ENCODE measurements at places on chromosomes 3 and 15.

DNA sequence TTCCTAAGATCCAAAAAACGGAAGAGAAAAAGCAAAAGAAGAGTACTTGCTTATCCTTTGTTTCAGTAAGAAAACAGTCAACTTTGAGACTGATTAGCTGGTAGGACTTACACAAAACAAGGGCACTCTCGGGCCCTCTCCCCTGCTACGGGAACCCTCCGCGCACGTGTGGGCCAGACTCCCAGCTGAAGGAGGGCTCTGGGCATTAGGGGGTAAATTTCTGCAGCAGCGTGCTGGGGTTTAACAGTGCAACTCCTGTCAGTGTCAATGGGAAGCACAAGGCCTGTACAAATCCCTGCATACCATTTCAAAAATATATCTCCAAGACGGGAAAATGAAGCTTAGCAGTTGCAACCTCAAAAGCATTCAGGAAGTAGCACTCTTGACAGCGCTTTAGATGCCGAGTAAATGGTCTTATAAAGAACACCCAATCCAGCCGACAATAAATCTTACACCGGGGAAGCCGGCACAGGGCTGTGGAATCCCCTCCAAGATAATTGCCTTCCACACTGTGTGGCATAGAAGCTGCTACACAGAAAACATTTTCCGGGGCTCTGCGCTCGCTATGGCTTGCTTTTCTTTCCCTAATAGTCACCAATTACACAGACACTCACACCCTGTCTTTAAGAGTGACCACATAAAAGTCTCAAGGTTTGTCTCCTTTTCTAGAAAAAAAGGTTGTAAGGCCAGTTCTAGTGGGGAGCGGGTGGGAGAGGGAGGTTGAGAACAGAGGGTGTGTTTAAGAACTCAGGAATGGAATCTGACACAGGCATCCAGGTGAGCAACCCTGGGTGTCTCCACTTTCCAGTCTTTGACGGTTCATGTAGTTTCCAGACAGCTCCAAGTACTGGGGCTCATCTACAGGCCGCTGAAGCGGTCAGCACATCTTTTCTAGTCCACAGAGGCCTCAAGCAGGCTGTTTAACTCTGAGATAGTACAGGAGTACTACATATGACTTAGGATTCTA, 512.7 kb downstream of the FOXP1 start:
- no peak for DNase-seq

- DNase-seq = no peak
Observed at GRCh38 chr3:88003115-88003755, 55.6 kb downstream of the CGGBP1 start.

DNA sequence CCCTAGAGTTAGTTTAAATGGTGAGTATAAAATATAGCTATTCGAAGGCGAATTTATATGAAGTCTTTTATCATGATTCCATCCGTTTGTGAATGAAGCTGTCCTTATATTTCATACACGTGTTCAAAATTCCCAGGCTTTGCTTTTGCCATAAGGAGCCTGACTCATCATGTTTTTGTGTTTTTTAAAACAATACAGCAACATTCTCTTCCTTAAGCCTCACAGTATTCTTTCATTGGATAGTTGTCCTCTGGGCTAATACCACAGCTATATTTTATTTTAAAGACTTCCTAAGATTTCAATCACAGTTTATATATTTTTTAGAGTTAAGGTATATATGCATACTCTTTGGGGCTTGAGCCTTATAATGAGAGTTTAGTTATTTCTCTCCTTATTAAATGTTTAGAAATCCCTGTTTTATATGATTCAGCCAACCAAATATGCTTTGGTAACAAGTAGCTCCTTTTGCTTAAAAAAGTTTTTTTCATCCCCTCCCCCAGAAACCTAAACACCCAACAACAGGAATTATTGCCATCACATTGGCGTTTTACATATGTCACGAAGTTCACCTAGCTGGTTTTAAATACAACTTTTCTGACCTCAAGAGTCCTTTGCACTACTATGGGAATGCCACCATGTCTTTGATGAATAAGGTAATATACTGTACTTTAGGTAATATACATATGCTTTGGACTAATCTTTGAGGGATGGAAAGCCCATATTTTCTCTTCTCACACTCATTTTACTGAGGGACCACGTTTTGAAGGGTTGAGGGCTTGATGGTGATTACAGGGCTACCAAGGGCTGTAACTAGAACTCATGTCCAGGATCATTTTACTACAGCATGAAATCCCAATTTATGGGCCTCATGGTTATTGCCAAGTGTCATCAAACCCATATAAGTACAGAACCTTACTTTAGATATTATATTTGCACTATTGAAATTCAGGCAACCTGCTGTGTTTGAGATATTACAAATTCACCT, 28.5 kb downstream of the ST3GAL6 start:
- DNase-seq = no peak

DNA sequence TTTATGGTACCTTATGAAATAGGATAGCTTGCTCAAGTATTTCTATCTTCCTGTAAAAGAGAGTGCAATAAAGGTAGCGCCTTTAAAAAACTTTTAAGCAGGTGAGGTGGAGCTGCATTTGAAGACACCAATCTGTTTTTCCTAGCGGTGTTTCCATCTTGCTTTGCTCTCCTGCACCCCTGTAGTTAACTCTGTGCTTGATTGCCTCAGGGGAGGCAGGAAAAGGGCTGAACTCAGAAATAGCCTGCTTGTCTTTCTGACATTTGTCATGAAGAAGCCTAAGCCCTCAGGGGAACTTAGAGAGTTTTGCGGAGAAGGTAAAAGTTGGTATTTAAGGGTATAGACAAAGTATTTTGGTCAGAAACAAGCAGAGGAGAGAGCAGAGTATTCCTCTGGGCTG, 63.0 kb upstream of the TPRG1 start:
- no peak for DNase-seq

DNA sequence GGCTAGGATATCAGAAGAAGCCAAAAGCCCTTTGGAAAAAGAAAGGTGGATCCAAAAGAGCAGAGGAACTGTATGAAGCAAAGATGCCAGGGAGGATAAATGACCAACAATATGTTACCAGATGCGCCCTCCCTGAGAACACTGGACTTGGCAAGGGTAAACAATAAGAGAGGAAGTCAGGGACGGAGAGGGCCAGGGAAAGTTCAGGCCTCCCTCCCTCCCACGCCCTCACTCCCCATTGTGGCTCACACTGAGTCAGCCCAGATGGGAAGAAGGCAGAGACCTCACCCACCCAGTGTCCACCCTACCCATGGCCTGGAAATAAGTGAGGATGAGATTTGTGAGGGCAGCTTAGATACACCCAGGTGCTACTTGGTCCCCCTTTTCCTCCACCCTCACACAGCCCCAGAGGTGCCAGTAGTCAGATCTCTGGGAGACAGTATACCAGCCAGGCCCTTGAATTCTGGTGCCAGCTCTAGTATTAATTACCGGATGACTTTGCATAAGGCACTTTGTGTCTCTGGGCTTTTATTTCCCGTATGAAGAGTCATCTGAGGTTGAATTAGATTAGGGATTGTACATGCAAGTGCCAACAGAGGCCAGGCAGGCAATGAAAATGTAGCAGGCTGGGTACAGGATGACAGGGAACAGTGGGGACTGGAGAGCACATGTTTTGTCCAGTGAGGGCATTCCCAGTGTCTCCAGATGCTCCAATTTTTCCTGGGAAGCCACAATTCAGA, 35.1 kb upstream of the FRMD4B start:
- no peak for DNase-seq

DNA sequence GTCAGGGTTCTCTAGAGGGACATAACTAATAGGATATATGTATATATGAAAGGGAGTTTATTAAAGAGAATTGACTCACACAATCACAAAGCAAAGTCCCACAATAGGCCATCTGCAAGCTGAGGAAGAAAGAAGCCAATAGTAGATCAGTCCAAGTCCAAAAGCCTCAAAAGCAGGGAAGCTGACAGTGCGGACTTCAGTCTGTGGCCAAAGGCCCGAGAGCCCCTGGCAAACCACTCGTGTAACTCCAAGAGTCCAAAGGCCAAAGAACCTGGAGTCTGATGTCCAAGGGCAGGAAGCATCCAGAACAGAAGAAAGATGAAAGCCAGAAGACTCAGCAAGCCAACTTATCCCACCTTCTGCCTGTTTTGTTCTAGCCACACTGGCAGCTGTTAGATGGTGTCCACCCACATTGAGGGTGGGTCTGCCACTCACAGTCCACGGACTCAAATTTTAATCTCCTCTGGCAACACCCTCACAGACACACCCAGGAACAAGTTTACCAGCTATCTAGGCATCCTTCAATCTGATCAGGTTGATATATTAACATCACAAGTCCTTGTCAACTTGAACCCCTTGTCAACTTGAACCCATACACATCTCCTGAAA, 54.2 kb upstream of the ACAD9 start:
- no peak for DNase-seq

GRCh38 chr3:191176038-191176785, 22.8 kb upstream of the OSTN start:
- DNase-seq = no peak

DNA sequence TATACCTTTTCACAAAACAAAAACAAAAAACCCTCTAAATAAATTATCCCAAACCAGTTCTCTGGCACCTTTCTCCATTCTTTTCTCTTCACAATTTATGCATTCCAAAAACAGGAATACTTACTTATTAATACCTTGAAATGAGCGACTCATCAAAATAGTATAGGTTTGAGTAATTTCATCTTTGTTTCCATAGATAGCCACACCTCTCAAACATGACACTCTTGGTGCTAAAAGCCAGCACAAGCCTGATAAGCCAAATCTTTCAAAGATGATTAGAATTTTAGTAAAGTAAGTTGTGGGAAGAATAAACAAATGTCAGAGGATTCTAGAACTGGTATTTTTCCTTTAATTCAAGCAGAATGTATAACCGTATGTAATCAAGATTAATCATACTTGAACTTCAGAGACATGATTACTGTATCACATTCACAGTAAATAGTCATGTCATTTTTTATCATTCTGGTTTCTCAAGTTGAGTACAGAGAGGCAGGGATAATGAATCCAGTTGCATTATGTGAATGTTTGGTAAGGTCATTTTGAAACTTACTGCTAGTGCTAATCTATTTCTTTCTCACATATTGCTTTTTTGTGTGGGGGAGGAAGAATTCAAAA, 12.1 kb upstream of the WDR5B start:
- no peak for DNase-seq

DNA sequence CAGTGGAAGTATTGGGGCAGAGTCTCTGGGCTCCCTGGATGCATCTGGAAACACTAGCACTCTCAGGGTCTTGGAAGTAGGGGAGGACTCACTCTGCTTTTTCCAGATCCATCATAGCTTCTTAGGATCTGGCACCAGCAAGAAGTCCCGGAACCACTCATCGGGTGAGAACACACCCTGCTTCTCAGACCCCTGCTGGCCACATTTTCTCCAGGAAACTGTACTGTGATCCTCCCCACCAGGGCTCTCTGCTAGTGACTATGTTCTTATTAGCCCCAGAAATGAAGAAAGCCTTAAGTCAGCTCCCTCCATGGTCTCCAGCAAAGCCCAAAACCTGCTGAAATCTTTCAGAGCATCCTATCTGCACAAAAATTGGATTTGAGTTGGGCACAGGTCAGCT, 197.3 kb upstream of the GADL1 start:
- no peak for DNase-seq

DNA sequence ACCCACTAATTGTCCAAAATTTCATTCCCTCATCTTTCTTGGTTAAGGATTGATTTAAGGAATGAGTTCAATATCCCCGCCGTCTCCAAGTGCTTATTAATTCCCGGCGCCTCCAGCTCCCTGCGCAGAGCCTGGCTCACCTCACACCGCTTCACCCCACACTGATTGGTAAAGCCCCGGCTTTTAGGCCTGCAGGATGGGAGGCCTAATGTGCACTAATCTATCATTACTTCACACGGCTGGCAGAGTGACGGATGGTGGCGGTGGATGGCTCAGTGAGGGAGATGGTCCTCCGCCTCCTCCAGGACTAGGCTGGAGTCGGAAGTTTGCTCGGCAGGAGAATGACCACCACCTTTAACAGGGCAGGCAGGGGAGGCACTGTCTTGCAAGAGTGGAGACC, 81.7 kb downstream of the MEGF11 start:
- no peak for DNase-seq

- no peak for DNase-seq
Observed at GRCh38 chr3:68239542-68239941, 585.1 kb upstream of the SUCLG2 start.

- no peak for DNase-seq
Observed at GRCh38 chr15:85470563-85471271, 90.3 kb downstream of the AKAP13 start.

DNA sequence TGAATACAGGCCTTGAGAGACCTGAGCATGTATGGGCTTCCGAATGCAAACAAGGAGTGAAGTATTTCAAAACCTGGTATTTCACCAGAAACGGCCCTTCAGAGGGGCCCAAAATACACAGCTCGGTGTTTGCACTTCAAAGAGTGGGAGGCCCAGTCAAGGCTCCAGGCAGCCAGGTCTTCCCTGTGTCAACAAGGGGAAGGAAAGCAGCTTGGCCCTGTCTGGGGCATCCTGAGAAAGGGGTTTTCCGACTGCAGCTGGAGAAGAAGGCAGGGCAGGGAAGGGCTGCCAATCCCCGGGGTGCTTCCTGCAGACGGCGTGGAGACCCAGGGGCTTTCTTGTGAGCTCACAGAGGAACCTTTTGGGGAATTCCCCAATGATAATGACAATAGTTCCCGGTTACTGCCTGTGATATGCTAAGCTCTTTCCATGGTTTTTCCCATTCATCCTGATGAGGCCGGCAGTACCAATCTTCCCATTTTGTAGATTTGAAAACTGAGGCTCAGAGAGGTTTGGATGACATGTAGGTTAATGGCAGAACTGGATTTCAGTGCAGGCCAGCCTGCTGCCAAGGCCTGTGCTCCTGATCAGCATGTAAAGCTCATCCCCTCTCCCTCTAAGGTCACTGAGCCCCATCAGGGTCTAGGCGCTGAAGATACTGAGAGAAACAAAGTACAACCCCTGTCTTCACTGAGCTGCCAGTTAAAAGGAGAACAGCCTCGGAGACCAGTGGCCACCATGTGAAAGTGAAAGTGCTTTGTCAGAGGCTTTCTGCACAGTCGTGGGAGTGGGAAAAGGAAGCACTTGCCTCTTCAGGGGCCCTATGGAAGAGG, 43.0 kb upstream of the TLE3 start:
- DNase-seq = peak; percentile 41

DNA sequence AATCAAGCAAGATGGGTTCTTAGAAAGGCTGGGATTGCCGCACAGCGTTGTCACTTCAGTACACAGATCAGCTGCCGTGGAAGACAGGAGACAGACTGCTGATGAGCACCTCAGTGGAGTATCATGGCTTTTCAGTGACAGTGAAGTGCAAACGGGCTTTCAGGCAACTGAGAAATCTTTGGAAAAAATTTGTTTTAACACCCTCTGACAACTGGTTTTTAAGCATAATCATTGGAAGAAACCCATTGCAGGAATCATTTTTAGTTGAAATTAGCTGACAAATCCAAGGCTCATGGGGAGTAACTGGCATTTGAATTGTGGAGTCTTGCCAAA, 418.8 kb downstream of the OTOL1 start:
- DNase-seq = no peak

GRCh38 chr15:93274257-93274656, 185.2 kb upstream of the RGMA start:
- no peak for DNase-seq

GRCh38 chr3:117172426-117172825, 462.8 kb downstream of the TUSC7 start:
- DNase-seq = no peak

GRCh38 chr3:13346481-13347389, 73.4 kb downstream of the NUP210 start:
- DNase-seq = peak; percentile 93
